ENCODE measurements at places on chromosomes 11 and 22.

GRCh38 chr22:32622744-32623110 is 148.1 kb downstream of the FBXO7 start:
- DNase-seq, result no peak

- no peak for DNase-seq
These were observed 61.3 kb downstream of the MYH9 start for GRCh38 chr22:36326178-36327161.

- DNase-seq, result no peak
These were observed 65.6 kb downstream of the INSC start for GRCh38 chr11:15180212-15180792.

DNA sequence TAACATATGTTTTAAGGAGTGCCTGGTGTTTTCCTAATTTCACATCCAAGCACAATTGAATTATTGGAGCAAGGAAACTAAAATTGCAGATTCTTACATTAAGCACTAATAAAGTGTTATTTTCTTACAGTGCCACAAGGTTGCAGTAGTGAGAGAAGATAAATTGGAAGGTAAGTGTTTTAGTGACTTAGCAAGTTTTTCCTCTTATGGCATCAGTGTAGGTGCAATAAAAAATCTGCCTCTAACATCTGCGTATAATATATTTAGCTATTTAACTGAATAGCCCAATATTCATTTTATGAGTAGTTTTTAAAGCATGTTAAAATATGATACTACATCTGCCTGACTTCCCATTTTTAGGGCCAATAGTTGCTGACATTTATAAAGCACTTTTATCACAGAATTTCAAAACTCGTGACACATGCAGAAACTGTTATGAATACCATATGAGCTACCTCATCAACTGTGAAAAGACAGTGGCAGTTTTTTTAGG is 19.0 kb downstream of the POLD3 start:
- DNase-seq, result no peak

GRCh38 chr11:15118431-15118830 is 3.7 kb downstream of the INSC start:
- no peak for DNase-seq

DNA sequence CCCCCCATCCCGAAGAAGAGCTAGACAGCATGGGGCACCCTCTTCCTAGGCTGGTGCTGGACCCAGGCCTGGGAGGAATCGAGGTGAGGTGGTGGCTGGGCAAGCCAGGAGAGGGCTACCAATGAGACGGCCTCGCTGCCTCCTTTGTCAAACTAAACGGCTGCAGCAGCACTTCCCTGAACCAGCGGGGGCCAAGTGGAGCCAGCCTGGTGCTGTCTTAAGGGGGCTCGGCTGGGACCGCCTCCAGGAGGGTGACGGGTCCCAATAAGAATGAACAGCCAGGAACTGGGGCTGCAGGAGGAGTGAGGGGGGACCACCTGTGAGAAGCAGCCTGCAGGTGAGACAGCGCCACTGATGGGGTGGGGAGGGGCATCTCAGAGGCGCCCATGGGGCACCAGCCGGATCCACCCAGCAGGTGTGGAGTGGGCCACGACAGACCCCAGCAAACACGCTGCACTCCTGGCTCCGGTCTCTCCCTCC is 17.1 kb downstream of the IFT27 start:
- DNase-seq, result no peak

- DNase-seq, result no peak
These were observed 84.4 kb downstream of the MPPED2 start for GRCh38 chr11:30501744-30502143.

DNA sequence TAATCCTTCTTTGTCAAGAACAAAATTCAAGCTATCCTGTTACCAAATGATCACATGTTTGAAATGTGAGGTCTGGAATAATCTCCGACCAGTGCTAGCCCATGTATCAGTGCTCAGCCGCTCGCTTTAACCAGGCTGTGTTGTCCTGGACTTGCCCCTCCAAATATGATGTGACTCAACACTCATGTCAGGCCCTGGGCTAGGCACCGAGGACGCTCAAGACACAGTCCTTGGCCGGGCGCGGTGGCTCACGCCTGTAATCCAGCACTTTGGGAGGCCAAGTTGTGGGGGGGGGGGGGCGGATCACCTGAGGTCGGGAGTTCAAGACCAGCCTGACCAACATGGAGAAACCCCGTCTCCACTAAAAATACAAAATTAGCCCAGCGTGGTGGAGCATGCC is 54.1 kb upstream of the WNT7B start:
- no peak for DNase-seq

GRCh38 chr11:125117429-125117828 is 6.0 kb upstream of the TMEM218 start:
- DNase-seq, result no peak

- DNase-seq, result no peak
These were observed 1.0 kb downstream of the KIAA0930 start for GRCh38 chr22:45239681-45240051.

DNA sequence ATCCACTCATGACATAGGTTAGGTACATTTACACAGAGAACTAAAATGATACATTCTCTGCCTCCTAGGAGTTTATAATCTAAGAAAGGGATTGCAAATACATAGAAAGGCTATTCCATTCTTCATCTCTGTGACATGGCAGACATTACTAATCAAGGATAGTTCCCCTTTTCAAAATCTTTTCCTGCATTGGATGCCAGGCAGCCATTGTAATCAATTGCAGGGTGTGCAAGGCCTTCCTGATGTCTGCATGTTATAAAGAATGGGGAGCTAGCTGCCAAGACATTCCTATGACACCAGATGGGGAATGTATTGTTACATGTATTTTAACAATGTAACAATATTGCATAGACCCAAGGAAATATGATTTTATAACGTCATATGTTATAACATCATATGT is 82.0 kb downstream of the KIRREL3 start:
- no peak for DNase-seq

DNA sequence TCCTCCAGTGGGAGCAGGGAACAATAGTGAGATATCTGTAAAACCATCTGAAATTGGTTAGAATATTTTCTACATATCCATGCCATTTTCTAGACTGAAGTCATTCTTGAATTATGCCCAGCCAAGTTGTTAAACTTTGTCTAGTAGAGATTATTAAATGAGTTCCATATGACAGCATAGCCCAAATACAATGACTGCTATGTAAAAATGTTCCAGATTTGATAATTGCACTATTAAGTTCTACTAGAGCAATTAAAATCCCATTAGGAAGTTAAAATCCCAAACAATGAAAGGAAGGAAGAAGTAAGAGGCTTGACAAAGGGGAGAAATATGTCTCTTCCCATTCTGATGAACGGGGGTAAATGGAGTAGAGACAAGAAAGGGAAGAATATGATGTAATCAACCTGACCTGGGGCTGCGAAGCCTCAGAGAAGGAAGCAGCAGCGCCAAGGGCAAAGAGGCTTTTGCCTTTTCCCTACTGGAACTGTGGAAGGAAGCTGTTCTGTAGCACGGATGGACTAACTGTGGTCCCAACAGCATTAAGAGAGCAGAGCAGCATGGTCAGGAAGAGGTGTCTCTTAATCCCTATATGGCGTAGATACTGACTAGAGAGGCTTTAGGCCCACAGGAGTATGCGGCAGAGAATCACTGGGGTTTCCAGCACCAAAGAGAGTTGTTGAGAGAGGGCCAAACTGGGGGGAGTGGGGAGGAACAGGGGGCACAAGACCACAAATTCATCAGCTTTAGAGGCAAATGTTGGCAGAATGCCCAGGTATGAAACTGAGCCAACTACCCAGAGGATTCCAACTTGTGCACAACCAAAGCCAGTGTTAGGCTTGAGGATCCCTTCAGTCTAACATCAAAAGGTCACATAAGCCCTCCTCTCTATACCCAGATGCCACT is 26.7 kb downstream of the RRP8 start:
- no peak for DNase-seq

DNA sequence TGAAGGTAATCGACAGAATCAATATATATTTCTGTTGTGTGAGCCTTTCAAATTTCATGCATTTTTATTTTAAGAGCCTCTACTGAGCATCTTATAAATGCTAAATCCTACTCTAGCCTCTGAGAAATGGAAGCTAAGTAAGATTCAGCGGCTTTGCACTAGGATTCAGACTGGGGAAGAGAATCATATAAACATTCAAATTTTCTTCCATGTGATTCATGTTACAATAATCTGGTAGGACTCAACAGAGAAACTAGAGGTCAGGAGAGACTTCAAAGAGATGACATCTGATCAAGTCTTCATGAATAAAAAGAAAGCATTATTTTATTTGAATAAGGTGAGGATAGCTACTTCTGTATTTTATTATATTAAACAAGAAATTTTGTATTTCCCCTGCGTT is 538.9 kb downstream of the DLG2 start:
- DNase-seq, result no peak

DNA sequence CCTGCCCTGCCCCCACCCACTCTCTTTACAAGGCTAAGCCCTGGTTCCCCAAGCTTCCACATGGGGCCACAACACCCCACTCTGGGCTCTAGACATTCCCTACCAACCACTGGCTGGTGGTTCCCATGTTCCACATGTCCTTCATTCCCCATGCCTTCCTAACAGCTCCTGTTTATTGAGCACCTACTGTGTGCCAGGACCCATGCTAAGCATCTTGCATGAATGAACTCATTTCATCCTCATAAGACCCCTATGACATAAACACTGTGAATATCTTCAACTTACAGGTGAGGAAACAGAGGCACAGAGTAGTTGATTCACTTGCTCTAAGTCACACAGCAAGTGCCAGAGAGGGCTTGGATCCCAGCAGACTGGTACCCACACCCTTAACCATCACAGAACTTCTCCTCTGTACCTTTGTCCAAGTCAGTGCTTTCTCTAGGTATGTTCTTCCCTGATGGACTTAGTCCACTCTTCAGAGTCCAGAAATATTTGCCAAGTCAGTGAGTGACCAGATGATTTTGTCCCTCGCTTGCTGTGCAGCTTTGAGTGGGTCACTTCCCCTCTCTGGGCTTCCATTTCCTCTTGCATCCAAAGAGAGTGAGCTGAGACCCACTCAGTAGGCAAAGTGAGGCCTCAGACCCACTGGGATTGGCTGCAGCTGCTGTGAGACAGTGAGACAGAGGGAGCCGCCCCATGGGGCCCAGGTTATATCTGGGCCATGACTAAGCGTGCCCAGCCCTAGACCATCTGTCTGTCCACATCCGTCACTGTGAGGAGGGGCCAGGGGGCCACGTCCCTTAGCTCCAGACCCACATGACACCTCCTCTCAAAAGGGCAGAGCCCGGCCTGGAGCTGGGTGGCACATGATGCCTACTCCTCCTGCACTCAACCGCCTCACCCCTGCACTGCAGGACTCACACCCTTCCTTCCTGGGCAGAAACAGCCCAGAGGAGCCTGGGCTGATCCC is 132.4 kb downstream of the MN1 start:
- no peak for DNase-seq

GRCh38 chr11:35141571-35141971 is 2.6 kb downstream of the CD44 start:
- no peak for DNase-seq

GRCh38 chr22:19576460-19577421 is 52.5 kb upstream of the CLDN5 start:
- no peak for DNase-seq

GRCh38 chr11:125621995-125622394 is 3.0 kb upstream of the CHEK1 start:
- DNase-seq, result no peak

GRCh38 chr11:70367071-70367470 is 31.3 kb upstream of the CTTN start:
- no peak for DNase-seq

GRCh38 chr11:61507962-61508861 is at the start of gene LRRC10B:
Gene LRRC10B, plus strand, starts transcription at chr11:61508749. Its CDS starts 250 bp downstream, at chr11:61508999.
- peak; percentile 49 for DNase-seq

- DNase-seq, result no peak
These were observed 744.6 kb downstream of the FAM181B start for GRCh38 chr11:81989093-81989492.

DNA sequence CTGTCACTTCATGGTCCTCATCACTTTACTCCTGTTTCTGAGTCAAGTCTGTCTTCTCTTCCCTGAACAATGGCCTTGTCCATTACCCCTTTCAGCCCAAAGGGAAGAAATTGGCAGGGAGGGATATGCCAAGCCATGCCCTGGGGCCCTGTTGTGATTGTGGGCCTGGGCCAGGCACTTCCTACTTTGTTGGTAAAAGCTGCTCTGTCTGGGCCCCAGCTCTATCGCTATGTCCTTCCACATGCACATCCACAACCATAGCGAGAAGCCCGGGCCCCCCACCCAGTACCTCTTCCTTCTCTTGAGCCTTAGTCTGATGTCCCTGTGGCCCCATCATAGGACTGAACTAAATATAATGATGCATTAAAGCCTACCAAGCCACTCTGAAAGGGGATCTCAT is 126.7 kb upstream of the RCN1 start:
- DNase-seq, result no peak

DNA sequence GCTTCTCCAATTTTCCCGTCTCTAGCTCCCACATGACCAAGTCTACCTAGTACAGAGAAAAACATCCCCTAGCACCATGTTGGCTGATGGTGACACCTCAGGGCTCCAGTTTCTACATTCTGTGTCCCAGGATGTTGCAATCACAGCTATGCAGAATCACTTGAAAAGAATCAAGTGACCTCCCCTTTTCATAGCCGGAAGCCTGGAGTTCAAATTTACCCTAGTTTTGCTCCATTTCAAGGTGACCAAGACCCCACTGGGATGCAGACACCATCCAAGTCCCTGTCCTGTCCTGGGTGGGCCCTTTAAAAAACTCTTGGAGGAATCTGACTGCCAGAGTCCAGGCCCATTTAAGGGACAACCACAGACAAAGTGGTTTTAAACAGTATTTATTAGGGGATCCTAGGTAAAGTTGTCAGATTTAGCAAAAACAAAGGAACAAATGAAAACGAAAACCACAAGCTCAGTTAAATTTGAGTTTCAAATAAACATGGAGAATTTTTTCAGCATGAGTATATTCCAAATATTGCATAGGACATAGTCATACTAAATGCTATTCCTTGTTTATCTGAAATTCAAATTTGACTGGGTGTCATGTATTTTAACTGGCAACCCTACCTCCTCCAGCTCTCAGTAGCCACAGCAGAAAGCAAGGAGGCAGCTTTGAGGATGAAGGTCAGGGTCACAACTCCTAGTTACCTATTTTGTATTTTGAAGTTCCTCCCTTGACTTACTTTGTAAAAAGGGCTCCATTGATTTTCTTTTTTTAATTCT is 52.4 kb downstream of the MIAT start:
- no peak for DNase-seq
